ENCODE measurements at places on chromosomes 13 and 19.

- no peak for DNase-seq
These were observed 11.8 kb upstream of the TLE5 start for GRCh38 chr19:3073931-3074595.

GRCh38 chr13:20387441-20387971 lies 138.2 kb downstream of the CRYL1 start:
- DNase-seq, result peak; percentile 80

GRCh38 chr13:45949161-45949560 lies 97.6 kb upstream of the SIAH3 start:
- no peak for DNase-seq

- DNase-seq, result peak; percentile 76
These were observed 328.1 kb downstream of the SLITRK5 start for GRCh38 chr13:87999240-87999700.

- DNase-seq, result peak; percentile 51
These were observed 622 bp downstream of the RASA3 start for GRCh38 chr13:114131583-114132418.

- peak; percentile 83 for DNase-seq
These were observed 1.6 kb upstream of the DIRAS1 start for GRCh38 chr19:2722541-2723344.
